Kidney (tissue), 22 donors: ENCODE measurements at places on chromosomes 3 and 15. TPM values are rescaled to one million over a fixed set of nuclear protein-coding genes. Genes with fewer than 3 reads are reported as not detected.

The RLBP1 gene
- not detected for total RNA-seq

The GPX1 gene
- 375 TPM for total RNA-seq

The SCG5 gene
- 1.3 TPM for total RNA-seq

GRCh38 chr3:26827169-26827568, 204.6 kb downstream of the LRRC3B start:
- no peak for DNase-seq

DNA sequence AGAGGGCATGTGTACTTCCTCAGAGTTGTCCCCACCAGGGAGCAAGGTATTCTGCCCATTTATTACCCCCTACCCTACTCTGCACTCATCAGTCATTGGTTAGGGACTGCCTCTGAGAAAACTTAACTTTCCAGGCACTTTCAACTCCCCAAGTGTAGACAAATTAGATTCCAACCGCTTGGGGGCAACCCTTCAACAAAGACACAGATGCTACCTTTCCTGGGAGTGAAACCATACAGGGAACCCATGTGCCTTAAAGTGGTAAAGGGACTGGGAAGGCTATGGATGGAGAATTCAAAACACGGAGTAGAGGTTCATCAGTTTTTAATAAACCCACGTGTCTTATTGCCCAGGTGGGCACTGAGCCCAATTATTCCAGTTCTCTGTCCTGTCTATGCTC, 19.4 kb upstream of the UBE2E2 start:
- DNase-seq = peak; percentile 68

GRCh38 chr3:17505856-17506255, 236.6 kb downstream of the TBC1D5 start:
- no peak for DNase-seq

DNA sequence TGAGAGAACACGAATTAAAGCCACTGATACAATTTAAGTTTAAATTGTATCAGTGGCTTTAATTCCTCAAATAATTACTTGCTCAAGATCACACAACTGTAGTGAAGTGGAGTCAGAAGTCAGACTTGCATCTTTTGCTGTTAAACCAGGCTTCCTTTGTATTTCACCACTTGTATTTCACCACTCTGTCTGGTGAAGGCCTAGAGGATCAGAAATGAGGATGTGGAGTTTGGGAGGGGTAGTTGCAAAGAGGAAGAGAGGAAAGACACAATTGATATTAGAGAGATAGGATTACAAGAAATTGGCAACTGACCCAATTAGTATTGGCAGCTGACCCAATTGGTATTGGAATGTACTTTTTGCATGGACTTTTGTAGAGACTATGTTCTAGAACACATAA, 288.1 kb upstream of the GPR149 start:
- DNase-seq = no peak

GRCh38 chr15:90213122-90213817, 12.1 kb downstream of the SEMA4B start:
- no peak for DNase-seq

DNA sequence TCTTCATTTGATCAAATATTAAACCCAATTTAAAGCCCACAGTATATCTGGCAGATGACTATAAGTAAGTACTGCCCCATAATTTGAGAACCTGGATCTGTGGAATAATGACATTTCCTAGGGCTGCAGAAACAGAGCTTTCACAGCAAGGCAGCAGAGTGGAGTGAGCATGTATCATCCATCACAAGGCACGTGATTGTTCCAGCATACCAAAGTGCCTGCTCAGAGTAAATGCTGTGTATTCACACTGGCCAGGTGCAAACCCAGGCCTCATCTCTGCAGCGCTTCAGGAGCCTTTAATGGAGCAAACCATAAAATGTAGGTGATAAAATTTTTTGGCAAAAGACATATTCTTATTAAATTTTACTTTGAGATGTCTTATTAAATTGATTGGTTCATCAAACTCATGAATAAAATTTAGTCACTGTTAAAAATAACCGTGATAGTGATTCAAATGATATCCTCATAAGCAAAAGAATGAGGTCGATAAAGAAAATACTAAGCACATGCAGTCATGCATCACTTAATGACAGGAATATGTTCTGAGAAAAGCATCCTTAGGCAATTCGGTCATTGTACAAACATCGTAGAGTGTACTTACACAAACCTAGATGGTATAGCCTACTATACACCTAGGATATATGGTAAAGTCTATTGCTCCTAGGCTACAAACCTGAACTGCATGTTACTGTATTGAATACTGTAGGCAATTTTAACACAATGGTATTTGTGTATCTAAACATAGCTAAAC, 99.3 kb upstream of the SLC24A5 start:
- no peak for DNase-seq

DNA sequence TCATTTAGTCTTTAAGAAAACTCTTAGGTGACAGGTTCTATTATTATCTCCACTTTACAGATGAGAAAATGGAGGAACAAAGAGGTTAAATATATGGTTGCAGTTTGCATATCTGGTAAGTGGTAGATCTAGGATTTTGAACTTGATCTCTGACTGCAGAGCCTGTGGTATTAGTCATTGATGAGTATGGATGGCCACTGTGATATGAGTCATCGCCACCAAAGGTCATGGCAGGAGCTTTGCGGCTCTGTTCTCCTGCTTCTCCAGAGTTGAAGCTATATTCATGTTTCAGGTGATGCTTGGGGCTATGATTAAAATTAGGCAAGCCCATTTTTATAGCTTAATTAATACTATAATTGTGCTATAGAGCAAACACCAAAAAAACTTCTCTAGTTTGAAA, 306.2 kb upstream of the DPPA4 start:
- no peak for DNase-seq

DNA sequence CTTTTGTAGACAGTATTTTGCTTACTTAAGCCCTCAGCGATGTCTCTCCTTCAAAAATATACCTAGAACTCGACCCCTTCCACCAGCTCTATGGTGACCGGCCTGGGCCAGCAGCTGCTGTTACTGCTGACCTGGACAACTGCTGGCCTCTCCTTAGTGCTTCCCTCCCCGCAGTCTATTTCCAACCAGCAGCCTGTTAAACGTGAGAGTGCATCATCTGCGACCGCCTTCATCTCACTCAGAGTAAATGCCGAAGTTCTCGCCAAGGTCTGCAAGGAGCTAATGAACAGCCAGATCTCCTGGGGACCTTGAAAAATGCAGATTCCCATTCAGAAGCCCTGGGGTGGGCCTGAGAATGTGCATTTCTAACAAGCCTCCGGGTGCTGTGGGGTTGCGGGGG, 86.7 kb downstream of the RPLP1 start:
- DNase-seq = peak; percentile 57

- no peak for DNase-seq
These were observed 105.7 kb downstream of the TPRA1 start for GRCh38 chr3:127484601-127485388.

GRCh38 chr15:80492874-80493273, 88.7 kb downstream of the ARNT2 start:
- DNase-seq = no peak
